ENCODE measurements at places on chromosomes 5 and 9. TPM values are rescaled to one million over a fixed set of nuclear protein-coding genes. Genes with fewer than 3 reads are reported as not detected.

DNA sequence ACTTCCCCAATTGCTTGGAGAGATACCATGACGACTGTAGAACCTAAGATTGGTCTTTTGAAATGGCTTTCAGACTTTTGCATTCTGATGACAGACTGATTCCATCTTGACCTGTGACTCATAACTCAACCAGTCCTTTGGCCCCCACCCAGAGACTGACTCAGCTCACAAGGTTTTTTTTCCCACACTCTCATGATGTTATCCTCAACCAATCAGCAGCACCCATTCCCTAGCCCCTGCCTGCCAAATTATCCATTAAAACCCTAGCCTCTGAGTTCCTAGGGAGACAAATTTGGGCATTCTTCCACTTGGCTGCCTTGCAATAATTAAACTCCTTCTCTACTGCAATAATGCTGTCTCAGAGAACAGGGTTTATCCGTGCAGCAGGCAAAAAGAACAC is 1263.3 kb upstream of the CDH9 start:
- no peak for DNase-seq

DNA sequence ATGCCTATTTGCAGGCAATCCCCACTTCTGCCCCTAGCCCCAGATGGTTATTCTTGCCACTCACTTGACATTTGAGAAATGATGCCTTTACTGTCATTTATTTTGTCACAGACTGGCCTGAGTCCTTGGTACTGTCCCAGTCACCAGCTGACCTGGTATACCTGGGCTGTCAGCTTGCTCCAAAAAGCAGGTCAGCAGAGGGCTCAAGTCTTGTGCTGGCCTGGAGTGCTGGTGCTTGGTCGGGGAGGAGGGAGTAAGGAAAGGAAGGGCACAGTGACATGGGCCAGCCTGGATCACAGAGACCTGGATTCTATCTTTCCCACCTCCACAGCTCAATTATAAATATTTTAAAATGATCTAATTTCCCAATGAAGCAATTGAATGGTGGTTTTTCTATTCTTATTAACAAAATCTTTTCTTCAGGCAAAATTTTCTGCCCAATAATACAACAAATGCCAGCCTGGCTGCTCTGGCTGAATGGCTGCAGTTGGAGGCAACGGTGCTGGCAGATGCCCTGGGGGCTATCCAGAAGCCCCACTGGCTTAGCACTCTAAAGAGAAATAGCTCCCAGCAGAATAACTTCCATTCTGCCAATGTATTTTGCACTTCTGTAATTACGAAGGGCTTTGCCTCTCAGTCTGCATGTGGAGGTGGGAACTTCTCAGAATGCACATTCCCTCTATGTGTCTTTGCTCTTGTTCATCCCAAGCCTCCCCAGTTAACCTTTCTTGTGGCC is 160.6 kb downstream of the GADD45G start:
- no peak for DNase-seq

DNA sequence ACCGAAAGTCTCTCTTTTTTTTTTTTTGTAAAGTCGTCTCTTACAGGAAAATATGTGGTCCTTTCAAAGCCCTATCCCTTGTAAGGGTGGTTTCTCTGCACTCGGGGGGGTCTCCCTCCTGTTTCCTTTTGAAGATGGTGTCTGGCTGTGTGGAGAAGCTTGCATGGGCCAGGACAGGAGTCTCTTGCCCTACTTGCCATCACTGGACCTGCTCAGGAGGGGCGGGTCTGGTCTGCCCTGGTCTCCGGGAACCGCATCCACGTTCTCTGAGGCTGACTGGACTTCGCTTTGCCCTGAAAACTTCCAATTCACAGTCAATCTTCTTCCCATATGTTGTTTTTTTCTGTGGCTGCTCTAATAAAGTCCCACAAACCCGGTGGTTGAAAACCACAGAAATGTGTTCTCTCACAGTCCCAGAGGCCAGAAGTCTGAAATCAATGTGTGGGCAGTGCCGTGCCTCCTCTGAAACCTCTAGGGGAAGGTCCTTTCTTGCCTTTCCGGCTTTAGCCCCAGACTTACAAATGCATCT is 92.9 kb upstream of the IER5L start:
- DNase-seq, result no peak

DNA sequence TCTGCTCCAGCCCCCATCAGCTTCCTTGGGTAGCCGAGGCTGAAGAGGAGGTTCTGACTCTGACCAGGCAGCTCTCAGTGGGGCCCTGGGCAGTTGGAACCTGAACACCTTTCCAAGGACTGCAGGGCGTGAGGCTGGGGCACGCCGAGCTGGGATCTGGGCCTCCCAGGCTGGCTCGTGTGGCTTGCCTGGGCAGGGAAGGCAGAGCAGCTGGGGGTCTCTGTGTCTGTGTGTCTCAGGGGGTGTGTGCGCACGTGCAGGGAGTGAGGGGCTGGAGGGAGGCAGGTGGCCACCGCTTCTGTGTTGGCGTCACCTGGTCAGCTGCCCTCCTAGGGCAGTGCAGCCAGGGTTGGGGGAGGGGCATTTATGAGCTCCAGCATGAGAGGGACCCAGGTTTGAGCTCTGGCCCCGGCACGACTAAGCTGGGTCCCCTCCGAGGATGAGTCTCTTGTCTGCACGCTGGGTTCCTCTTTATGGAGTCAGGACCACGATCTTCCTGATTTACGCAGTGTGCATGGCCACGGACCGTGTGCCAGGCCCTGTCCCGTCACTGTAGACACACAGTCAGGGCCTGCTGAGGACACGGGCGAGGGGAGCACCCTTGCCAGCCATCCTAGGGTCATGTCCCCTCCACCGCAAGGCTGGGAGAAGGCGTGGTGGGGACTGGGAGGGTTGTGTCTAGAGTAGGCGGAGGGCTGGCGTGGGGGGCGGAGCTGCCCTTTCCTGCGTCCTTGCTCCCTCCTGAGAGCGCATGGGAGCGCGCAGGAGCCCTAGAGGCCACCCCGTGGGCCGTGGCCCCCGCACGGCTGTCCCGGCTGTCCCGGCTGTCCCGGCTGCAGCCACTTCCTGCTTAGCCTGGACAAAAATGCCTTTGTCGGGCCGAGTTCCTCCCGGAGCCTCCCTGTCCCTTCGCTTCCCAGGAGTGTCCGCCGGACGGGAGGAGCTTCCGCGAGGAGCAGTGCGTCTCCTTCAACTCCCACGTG is 4.6 kb downstream of the ADAMTSL2 start:
- DNase-seq, result peak; percentile 74

- no peak for DNase-seq
These were observed 1.1 kb upstream of the DNAJB5 start for GRCh38 chr9:34988218-34989002.

GRCh38 chr9:20804489-20805250 is 120.6 kb downstream of the FOCAD start:
- no peak for DNase-seq

GRCh38 chr5:112279082-112279481 is 140.0 kb downstream of the EPB41L4A start:
- no peak for DNase-seq

- no peak for DNase-seq
These were observed 334.0 kb downstream of the ASTN2 start for GRCh38 chr9:117080765-117081390.

- DNase-seq, result peak; percentile 25
These were observed 205.3 kb downstream of the TTLL11 start for GRCh38 chr9:121887553-121888437.

GRCh38 chr9:134864821-134865190 is 15.8 kb upstream of the FCN2 start:
- no peak for DNase-seq

DNA sequence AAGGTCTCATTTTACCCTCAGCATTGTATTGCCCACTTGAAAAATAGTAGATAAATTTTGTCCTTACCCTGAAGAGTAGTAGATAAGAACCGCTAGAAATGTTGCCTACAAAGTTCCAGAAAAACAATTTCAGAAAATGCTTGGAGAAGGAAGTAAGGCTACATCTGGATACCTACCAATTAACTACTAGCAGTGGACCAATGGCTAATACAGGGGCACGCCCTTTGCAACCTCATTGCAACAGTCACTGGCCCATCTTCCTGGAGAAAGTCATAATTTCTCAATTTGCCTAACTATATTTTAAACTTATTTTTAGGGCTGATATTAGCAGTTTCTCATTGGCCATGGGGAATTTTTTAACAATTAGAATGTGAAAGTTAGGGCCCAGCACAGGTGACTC is 326.7 kb upstream of the RFX3 start:
- no peak for DNase-seq

DNA sequence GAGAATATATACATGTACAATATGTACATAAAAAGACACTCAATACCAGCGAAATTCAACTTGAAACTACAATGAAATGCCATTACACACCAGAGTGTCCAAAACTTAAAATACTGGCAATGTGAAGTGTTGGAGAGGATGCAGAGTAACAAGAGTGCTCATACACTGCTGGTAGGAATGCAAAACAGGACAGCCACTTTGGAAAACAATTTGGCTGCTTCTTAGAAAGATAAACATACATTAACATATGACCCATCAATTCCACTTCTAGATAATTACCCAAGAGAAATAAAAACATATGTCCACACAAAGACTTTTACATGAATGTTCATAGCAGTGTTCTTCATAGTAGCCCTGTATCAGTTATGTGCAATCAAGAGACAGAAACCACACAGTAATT is 39.4 kb upstream of the BARX1 start:
- DNase-seq, result no peak

- no peak for DNase-seq
These were observed 12.4 kb upstream of the TMC1 start for GRCh38 chr9:72509053-72509452.

- no peak for DNase-seq
These were observed 292.5 kb downstream of the MARCHF11 start for GRCh38 chr5:15887093-15887492.

PROB1 gene
- 0.55 TPM for total RNA-seq

SGCD gene
- 3.2 TPM for total RNA-seq

DNA sequence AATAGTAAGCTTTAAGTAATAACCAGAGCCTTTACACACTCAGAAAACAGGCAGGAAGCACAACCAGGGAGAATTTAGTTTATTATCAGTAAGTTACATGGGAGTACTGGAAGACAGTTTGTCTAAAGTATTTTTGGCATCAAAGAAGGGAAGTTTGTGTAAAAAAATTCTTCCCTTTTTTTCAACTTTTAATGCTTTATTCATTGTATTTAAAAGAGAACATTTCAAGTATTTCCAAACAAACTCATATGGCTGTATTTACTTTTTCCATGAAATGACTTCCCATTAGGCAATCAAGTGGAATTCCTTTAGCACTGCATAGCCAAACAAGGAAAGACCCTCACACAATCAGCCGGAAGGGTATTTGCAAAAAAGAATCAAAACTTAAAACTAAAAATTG is 26.7 kb downstream of the RNF145 start:
- no peak for DNase-seq

All from left colon (tissue), 2 donors.